ENCODE measurements at places on chromosomes 7 and 10.

DNA sequence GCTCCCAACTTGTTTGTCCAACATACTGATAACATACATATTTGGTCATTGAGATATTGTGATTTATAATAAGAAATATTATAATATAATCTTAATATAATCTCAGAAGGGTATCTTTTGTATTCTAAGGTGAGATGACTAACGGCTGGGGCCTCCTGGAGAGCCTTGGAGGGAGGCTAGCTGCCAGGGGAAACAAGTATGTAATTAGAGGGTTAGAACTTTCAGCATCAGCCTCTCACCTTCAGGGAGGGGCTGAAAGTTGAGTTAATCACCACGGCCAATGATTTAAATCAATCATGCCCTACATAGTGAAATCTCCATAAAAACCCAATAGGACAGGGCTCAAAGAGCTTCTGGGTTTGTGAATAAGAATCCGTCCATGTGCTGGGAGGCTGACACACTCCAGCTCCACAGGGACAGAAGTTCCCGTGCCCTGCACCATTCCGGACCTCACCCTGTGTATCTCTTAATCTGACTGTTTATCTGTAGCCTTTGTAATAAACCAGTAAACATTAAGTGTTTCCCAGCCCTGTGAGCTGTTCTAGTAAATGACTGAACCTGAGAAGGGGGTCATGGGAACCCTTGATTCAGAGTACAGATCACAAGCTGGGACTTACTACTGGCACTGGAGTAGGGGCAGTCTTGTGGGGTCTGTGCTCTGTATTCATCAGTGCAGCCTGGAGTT, 86.3 kb upstream of the STEAP1B start:
- DNase-seq, result no peak
- H3K36me3 ChIP-seq, result no peaks in the 10 kb centered on the region
- H3K4me3 ChIP-seq, result no peak overlapping the region
- H3K4me1 ChIP-seq, result peaks cover 13% of the 10 kb centered on the region
- H3K27me3 ChIP-seq, result no peaks in the 10 kb centered on the region

GRCh38 chr7:78092331-78092730, 293.8 kb downstream of the PHTF2 start:
- H3K4me1 ChIP-seq, result no peaks in the 10 kb centered on the region
- no peaks in the 10 kb centered on the region for H3K27me3 ChIP-seq
- H3K4me3 ChIP-seq, result no peak overlapping the region
- H3K36me3 ChIP-seq, result no peaks in the 10 kb centered on the region

- no peak for DNase-seq
- no peaks in the 10 kb centered on the region for H3K4me1 ChIP-seq
- H3K27me3 ChIP-seq, result no peaks in the 10 kb centered on the region
- H3K27ac ChIP-seq, result no peak overlapping the region
These were observed 195.8 kb upstream of the HABP2 start for GRCh38 chr10:113356794-113357680.

DNA sequence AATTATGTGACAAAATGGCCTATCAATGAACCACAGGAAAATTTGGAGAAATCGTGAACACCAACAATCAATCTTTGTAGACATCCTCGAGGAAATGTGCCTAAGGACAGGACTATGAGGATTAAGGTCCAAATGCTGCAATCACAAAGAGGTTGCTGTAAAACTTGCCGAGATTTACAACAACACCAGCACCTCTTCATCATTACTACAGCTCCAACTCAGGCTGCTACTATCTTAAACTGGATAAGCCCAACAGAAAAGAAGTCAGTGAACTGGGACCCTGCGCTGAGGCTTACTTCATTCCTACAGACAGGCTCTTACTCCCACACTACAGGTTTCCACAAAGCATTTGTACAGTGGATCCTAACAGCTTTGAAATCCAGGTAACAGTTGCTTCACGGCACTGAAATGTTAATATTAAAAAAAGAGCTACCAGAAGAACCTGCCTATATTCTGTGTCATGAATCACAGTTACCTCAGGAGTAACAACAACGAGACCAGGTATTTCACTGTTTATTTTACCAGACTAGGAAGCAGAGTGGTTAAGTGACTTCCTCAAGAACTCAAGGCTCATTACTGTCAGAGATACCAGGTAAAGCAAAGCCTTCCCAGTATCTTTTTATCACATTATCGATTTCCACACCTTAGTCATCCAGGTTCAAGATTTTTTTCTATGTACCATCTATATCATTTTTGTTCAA, 23.9 kb downstream of the CACUL1 start:
- no peaks in the 10 kb centered on the region for H3K27me3 ChIP-seq
- H3K4me1 ChIP-seq, result no peaks in the 10 kb centered on the region
- no peaks in the 10 kb centered on the region for H3K36me3 ChIP-seq
- no peak for DNase-seq

All from H1 (cell line).